ENCODE measurements at places on chromosomes 3 and 15.
A peak's percentile ranks its signal among the peaks of the same experiment; 100 is the strongest.

DNA sequence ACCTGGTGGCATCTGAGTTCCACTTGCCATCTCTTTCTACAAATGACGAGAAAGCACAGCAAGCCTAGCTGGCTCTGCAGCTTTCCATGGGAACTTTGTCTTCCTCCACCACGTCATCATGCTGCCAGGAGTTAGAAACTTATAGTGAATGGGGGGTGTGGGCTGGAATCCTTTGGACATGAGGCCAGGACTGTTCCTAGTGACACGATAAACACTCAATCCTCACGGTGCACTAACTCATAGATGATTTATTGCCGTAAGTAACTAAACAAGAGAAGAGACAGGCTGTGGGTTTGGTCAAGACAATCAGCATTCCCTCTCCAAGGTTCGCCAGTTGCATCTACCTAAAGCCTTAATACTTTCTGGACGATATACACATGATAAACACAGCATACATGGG is 50.6 kb downstream of the OXNAD1 start:
- H3K27ac ChIP-seq: peak overlapping the region; percentile 94
- H3K36me3 ChIP-seq: peaks cover 87% of the 10 kb centered on the region
- no peaks in the 10 kb centered on the region for H3K27me3 ChIP-seq
- no peak overlapping the region for H3K4me3 ChIP-seq

DNA sequence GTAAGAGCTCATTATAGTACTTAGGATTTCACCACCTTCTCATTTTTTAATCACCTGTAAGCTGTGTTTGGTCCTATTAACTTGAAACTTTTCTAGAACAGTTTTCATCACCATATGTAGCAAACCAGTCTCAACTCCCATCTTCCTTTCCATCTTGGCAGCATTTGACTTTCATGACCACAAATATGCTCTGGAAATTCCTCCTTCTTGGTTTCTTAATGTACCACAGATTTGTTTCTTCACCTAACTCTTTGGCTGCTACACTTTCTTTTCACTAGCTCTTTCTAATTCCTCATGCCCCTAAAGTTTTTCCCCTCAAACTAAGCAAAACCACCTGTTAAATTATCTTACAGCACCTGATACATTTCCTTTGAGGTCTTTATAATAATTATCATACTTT is 13.2 kb upstream of the NMB start:
- H3K27ac ChIP-seq: no peak overlapping the region
- peaks cover 57% of the 10 kb centered on the region for H3K36me3 ChIP-seq
- H3K4me3 ChIP-seq: no peak overlapping the region
- DNase-seq: no peak
- H3K4me1 ChIP-seq: peaks cover 4% of the 10 kb centered on the region

DNA sequence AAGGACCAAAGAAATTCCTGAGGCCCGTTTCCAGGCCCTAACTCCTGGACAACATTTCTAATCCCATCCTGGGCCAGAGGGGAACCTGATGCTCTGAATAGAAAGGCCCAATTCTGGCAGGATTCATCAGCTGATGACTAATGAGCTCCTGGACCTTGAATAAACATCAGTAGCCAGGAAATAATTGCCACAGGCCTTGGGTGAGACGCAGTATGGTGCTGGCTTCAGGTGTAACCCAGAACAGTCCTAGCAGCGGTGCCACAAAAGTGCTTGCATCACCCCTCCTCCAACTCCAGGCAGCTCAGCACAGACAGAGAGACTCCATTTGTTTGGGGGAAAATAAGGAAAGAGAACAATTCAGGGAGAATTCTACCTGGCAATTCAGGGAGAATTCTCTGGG is 184.7 kb upstream of the POU1F1 start:
- H3K27me3 ChIP-seq: no peaks in the 10 kb centered on the region
- H3K36me3 ChIP-seq: no peaks in the 10 kb centered on the region
- H3K27ac ChIP-seq: no peak overlapping the region

DNA sequence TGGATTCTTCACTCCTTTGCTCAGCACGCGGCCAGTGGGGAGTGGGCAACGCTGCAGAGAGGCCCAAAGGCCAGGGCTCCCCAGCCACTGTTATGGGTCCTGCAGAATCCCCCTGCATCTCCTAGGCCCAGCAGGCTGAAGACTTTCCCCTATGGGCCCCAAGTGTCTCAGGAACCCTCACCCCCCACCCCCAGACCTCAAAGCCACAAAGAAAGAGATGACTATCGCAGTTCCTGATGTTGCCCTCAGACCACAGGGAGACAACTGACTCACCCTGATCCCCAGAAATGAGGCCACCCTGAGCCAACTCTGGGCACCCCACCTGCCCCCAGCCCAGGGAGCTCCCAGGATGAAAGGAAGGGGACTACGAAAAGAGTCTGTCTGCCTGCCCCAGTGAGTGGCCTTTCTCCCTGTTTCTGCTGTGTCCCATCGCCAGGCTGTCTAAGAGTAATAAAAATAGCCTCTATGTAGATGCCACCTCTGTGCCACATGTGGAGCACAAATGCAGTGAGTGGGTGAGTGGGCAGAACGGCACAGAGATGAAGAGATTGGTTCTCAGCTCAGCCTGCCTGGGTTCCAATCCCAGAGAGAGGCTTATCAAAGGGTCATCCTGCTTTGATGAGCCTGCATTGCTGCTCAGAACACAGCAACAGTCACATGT is 283.0 kb downstream of the UACA start:
- no peak overlapping the region for H3K4me3 ChIP-seq
- DNase-seq: peak; percentile 80
- H3K36me3 ChIP-seq: no peaks in the 10 kb centered on the region

DNA sequence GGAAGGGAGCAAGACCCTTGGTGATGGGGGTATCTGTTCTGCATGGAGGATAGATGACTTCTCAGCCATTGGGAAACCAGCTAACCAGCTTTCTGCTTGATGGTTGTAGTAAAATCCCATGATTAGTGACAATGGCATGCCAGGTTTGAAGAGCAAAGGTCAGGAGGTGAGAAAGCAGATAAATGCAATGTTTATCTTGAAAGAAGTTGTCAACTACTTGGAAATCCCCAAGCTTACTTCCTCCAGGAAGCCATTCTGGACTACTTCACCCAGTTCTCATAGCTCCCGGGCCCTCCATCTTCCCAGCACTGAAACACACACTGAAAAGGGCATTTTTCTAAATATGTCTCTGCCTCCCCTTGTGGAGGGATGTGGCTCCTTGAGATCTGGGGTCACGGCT is 51.3 kb downstream of the SMAD3 start:
- no peak overlapping the region for H3K4me3 ChIP-seq
- H3K27me3 ChIP-seq: no peaks in the 10 kb centered on the region
- H3K27ac ChIP-seq: peak overlapping the region; percentile 75
- H3K36me3 ChIP-seq: peaks cover 54% of the 10 kb centered on the region
- peaks cover 92% of the 10 kb centered on the region for H3K4me1 ChIP-seq
- no peak for DNase-seq

- no peaks in the 10 kb centered on the region for H3K36me3 ChIP-seq
- no peak for DNase-seq
- H3K4me3 ChIP-seq: no peak overlapping the region
- H3K27ac ChIP-seq: no peak overlapping the region
- peaks cover 20% of the 10 kb centered on the region for H3K4me1 ChIP-seq
- no peaks in the 10 kb centered on the region for H3K27me3 ChIP-seq
Observed at GRCh38 chr3:30518181-30518864, 88.1 kb upstream of the TGFBR2 start.

DNA sequence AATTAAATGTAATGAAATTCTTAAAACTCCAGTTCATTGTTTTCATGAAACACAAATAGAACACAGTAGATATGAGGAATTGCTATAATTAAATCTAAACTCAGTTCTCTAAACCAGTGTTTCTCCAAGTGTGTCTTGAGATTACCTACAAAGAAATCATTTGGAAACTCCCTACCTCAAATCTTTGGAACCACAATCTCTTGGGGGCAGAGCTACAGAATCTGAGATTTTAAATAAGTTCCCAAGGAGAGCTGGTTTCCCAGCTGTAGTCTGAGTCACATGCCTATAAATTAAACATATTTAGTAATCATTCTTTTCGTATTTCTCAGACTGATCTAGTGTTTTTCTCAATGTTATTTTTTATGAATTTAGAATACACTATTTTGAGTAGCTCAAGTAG is 17.0 kb upstream of the ACTC1 start:
- no peak overlapping the region for H3K27ac ChIP-seq
- H3K4me1 ChIP-seq: no peaks in the 10 kb centered on the region
- H3K27me3 ChIP-seq: peaks cover 26% of the 10 kb centered on the region
- no peak overlapping the region for H3K4me3 ChIP-seq

- peaks cover 1% of the 10 kb centered on the region for H3K27me3 ChIP-seq
- peaks cover 44% of the 10 kb centered on the region for H3K4me1 ChIP-seq
- peaks cover 52% of the 10 kb centered on the region for H3K36me3 ChIP-seq
- no peak overlapping the region for H3K27ac ChIP-seq
Observed at GRCh38 chr3:56677286-56677685, 5.8 kb downstream of the TASOR start.

DNA sequence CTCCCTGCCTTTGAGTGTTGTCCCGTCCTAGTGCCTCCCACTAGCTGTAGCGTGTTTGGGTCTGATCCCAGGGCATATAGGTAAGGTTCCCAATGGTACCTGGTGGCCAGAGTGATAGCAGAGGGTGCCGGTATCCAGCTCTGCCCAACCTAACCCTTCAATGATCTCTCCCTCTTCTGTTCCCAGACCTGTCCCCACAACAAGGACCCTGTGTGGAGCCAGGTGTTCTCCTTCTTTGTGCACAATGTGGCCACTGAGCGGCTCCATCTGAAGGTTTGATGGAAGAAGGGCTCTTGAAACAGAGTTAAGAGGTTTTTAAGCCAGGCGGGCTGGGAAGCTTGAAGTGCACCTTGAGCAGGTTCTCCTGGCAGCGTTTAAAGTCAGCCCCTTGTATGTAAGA is 35.5 kb downstream of the ESYT3 start:
- H3K27me3 ChIP-seq: peaks cover 34% of the 10 kb centered on the region
- H3K4me3 ChIP-seq: no peak overlapping the region
- H3K36me3 ChIP-seq: no peaks in the 10 kb centered on the region

DNA sequence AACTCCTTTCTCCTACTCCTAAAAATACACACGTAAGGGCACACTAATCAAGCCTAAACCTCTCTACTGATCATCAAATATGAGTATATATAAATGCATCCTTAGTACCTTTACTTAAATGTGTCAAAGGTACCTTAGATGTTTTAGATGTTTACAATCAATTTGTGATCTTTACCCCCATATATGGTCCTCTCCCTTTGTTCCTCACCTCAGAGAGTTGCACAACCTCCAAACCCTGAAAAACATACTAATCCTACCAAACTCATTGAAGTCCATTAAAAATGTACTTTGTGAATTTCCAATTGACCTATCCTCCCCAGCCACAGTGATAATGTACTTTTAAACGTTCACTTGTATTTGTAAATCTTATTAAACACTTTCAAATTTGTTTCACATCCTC is 249.1 kb downstream of the STAG1 start:
- H3K36me3 ChIP-seq: peaks cover 6% of the 10 kb centered on the region
- H3K27me3 ChIP-seq: no peaks in the 10 kb centered on the region

DNA sequence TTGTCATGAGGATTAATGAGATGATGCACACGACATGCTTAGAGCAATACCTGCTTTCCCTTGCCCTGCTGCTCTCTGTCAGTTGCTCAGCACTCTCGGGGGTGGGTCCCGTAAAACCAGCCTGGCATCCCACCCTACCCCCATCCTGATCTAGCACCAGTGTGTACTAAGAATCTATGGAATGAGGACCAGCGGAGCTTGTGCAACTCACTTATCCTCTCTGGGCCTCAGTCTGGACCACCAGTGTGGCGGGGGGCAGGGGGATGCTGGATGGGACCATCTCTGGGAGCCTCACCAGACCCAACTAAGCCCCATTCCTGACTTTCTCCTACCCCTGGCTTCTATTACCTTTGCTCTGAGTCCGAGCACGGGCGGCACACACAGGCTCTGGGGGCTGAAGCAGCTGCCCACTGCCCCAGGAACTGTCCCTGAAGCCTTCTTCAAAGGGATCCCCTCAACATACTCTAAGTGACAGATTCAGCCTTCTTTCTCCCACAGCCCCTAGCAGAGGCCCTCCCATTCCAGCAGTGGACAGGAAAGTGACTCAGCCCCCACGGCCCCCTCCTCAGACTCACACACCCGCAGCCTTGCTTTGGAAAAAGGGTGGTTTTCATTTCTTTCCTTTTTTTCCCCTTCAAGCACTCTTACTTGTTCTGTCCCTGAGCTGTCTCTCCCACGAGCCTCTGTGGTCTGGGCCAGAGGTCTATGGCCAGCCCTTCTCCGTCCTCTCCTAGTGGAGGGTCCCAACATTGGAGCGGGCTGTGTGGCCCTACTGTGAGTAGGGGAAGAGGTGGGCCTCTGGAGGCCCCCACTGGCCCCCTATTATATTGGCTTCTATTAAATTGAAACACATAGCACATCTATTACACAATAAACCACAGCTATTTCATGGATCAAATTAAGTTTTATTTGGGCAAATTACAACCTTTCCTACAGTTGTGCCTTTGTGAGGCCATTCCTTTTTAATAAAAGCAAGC is 100.3 kb downstream of the SMAD6 start:
- H3K36me3 ChIP-seq: no peaks in the 10 kb centered on the region
- no peak for DNase-seq
- H3K4me1 ChIP-seq: no peaks in the 10 kb centered on the region
- no peak overlapping the region for H3K27ac ChIP-seq
- no peak overlapping the region for H3K4me3 ChIP-seq

DNA sequence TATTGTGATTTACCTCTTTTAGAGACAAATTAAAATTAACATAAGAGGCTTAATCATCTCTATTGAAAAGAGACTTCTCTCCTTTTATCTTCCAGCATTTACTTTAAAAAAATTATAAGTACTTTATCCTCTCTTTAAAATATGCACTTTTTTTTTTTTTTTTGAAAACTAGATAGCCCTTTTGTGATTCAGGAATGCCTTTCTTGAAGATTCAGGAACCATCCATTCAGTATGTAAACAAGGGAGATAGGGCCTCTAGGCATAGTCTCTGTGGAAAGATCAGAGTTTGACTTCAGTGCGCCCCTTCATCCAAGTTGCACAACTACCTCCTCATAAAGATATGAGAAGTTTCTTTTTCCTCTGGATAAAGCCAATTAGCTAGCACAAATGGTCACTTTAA is 1163.7 kb downstream of the SI start:
- no peaks in the 10 kb centered on the region for H3K27me3 ChIP-seq
- no peaks in the 10 kb centered on the region for H3K36me3 ChIP-seq
- no peak for DNase-seq
- no peak overlapping the region for H3K27ac ChIP-seq
- H3K4me3 ChIP-seq: no peak overlapping the region
- H3K4me1 ChIP-seq: no peaks in the 10 kb centered on the region

DNA sequence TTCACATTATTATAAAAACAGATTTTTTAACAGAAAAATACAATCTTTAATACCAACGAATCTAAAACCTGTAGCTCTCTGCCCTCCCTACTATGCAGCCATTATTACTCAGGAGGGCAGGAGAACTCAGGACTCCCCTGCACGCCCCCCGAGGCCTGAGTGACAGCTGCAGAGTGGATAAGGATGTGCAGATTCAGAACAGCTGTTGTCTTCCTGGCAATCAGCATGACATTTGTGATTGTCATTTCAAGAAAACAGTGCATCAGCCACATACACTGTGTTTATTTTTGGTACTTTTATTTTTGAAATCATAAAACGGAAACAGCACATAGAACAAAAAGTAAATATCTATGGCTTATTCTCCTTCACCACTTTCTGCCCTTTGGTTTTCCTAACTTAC is 450.8 kb downstream of the OCA2 start:
- DNase-seq: no peak
- H3K27ac ChIP-seq: no peak overlapping the region
- H3K36me3 ChIP-seq: no peaks in the 10 kb centered on the region
- no peak overlapping the region for H3K4me3 ChIP-seq
- H3K4me1 ChIP-seq: no peaks in the 10 kb centered on the region

- no peak overlapping the region for H3K27ac ChIP-seq
- H3K4me1 ChIP-seq: peaks cover 11% of the 10 kb centered on the region
- H3K36me3 ChIP-seq: no peaks in the 10 kb centered on the region
- H3K4me3 ChIP-seq: peak overlapping the region; percentile 36
- peak; percentile 21 for DNase-seq
Observed at GRCh38 chr3:124034016-124034843, 42.3 kb upstream of the ROPN1 start.
